Stimulated activated CD4-positive, alpha-beta T cell treated with anti-CD3 and anti-CD28 coated beads, Interleukin-12 subunit alpha, Interleukin-12 subunit beta, amount 100 ng/mL, for 24 hours (primary cell): ENCODE measurements at places on chromosomes 4 and X.

- DNase-seq: no peak
These were observed 333.5 kb downstream of the BMPR1B start for GRCh38 chr4:95091272-95091671.

DNA sequence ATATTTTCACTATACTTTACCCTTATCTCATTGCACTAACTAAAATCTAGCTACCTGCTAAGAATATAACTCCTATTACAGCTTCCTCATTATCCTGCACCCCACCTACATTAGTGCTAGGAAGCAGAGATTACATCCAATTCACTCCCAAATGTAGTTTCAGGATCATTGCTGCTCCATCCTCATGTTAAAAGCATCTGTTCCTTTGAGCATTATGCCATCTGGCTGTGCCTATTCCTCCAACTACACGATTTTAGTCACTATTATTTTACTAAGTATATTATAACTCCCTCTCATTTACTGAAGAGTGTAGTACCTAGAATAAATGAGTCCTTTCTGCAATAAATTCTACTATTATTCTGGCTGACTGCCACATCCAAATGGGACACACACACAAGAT, 1586.9 kb downstream of the TECRL start:
- no peak for DNase-seq

GRCh38 chr4:8114456-8115202, 44.0 kb downstream of the ABLIM2 start:
- no peak for DNase-seq

DNA sequence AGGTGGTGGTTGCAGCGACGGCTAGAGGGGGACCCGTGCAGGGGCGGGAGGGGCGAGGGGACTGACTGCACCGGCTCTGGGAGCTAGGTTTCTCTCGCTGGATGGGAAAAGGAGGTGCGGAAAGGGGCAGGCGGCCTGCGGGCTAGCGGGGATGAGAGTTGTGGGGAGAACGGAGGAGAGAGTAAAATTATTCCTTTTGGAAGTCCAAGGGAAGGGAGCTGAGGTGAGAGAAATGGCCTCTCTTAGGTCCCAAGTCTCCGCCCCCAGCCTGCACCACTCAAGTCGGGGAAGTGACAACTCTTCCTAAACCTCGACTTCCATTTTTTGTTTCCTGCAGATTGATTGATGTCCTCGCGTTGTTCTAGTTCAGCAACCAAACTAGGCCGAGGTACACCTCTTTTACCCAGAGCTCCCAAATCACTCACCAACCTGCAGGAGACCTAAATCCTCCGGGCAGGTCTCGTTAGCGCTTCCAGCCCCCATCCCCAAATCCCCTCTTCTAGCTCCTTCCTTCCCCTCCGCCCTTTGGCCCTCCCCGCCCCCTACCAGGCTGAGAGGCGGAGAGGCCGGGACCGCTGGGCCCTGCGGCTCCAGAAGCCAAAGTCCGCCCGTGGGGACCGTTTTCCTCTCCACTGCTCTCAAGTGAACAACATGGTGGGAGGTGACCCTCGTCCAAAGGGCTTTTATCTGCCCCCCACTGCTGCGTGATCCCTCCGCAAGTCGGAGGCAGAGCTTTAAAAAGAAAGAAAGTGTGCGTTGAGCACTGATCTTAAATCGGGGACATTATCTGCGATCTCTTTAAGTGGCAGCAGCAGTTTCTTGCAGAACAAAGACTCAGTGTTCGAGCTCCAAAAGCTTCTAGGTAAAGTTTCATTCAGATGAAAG, 7.3 kb downstream of the PITX2 start:
- DNase-seq: no peak

- no peak for DNase-seq
These were observed 940.3 kb upstream of the ADGRL3 start for GRCh38 chr4:60259781-60260180.

DNA sequence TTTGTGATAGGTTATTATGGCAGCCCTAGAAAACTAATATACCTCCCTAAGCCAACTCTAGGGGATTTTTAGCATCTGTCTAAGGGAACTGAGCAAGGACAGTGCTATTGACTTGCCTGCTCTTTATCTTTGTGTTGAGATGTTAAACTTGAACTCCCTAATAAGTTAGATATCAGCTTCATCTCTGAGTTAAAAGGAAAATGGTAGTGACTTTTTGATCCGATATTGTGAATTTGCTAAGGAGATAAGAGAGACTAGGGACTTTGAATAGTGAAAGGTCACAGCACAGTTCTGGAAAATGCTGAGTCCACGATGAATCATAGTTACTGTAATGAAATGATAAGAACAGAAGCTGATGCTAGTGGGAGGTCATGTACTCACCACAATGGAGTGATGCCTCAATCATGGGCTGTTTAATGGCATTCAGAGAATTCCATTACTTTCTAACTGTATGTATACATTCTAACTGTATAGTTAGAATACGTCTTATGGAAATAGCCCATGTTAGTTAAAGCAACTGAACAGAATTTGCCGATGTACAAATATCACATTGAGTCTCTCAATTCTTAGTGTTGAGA, 147.2 kb downstream of the GLRA3 start:
- DNase-seq: no peak

DNA sequence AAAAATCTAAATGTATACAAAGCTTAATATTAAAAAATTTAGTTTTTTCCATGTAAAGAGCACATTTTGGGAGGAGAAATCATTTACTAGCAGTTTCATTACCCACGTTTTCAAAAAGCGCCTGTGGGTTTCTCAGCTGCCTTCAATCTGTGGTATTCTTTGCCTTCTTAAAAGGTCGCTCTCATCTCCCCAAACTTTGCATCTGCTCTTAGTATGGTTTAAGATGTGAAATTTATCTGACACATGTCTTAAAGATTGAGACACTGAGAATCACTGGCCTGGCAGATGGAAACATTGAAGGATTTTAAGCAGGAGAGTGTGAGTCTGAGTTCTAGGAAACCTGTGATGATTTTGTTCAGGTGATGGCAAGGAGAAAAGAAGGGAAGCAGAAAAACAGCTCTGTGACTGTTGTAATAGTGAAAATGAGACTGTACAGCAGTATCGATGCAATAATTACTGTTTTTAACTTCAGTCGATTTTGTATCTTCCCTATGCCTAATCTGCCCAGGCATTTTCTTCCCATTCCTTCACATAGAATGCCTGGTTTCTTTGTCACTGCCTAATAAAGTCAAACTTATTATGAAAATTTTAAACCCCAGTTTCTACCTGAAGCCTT, 75.9 kb downstream of the PAQR3 start:
- DNase-seq: no peak

DNA sequence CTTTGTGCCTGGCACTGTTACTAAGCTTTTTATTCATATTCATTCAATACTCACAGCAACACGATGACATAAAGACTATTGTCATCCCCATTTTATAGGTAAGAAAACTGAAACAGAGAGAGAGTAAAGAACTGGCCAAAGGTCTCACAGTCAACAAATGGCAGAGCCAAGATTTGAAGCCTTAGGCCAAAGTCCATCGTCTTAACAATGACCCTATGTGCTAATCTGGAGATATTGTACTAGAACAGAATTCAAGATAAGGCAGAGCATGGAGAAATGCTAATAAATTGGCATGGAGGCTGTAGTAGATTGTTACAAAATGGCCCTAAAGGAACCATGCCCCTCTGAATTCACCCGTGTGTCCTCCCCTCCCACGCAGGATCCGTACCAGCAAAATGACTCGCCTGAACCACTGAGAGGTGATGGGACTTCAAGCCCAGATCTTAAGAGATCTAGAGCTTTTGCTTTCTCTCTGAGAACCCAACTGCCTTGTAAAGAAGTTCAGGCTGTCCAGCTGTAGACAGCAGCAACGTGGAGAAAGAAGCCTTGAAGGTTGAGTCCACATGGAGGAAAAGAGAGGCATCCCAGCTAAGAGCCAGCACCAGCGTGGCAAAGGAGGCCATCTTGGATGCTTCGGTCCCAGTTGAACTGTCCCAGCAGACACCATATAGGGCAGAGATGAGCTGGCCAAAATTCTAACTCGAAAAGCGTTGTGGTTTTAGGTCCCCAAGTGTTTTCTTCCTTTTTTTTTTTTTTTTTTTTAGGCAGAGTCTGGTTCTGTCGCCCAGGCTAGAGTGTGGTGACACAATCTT, 52.8 kb upstream of the RBM47 start:
- DNase-seq: no peak

DNA sequence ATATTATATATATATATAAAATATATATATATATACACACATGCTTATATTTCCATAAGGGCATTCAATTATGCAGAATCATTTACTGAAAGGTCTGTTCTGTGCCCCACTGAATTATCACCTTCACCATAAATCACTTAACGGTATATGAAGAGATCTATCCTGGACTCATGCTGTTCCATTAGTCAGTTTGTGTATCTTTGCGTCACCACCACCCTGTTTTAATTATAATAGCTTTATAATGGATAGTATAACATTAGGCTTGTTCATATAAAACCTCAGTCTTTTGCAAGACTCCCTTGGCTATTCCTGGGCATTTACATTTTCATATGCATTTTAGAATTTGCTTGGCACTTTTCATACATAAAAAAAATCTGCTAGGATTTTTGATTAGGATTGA, 19.1 kb downstream of the WDR17 start:
- DNase-seq: no peak

- DNase-seq: no peak
These were observed 66.9 kb upstream of the C4orf50 start for GRCh38 chr4:6085028-6085690.

DNA sequence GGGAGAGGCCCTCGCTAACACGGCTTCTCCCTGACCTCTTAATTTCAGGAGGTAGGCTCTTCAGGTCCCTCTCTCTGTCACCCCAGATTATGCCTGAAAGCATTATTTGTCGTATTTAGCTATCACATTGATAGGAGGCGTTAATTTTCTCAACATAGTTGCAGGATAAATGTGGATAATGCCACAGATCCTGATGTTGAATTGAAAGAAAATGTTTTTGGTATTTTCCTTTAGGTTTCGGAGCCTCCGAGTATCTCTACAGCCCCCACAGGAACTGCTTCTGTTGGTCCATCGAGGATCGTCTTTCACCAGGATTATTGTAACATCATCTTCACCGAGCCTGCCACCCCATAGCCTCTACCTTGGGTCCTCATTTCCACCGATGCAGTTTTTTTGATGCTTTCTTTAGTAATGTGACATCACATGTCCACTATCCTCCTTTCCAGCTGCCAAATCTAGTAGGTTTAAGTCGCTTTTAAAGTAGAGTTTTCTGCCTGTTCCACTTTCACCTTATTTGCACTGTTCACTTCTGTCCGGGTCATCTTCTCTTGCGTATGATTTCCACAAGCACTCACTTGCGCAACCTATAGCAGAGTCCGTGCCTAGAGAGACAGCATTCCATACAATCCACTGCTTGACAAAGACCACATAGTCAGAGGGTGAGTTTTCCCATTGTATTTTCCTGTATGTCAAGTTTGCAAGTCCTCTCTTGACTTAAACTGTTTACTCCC, 665 bp downstream of the TIGD2 start:
- no peak for DNase-seq

GRCh38 chrX:39167791-39168190, 366.5 kb downstream of the MID1IP1 start:
- DNase-seq: no peak

GRCh38 chrX:153888344-153888743, 2.4 kb upstream of the L1CAM start:
- DNase-seq: no peak

DNA sequence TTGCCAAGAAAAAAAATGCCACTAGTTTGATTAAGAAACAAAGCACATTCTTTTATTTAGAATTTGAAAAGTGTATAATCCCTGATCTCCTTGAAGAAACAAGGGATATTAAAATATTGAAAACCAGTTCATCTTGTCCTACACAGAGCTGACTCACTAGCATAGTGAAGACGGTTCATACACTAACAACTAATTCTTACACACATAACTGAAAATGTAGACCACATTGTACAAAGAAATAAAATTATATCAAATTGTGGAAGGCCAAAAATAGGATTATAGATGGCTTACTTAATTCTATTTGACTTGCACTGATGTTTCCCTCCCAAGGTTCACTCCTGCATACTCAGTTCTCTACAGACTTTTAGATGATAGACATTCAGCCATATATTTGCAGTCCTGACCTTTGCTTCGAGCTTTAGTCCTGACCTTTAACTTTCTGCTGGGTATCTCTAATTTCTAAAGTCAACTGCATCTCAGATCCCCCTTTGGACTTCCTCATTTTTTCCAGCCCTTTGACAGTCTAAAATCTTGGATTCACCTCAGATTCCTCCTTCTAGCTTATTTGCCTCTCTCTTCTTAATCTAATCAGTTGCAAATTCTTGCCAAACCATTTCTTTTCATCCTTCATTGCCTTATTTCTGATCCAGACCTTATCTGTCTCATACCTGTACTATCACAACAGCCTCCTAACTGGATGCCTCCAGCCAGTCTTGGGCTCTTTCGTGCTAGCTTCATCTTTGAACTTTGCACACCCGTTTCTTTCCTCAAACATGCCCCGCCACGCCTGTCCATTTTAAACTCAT, 4.5 kb upstream of the WWC2 start:
- DNase-seq: no peak

DNA sequence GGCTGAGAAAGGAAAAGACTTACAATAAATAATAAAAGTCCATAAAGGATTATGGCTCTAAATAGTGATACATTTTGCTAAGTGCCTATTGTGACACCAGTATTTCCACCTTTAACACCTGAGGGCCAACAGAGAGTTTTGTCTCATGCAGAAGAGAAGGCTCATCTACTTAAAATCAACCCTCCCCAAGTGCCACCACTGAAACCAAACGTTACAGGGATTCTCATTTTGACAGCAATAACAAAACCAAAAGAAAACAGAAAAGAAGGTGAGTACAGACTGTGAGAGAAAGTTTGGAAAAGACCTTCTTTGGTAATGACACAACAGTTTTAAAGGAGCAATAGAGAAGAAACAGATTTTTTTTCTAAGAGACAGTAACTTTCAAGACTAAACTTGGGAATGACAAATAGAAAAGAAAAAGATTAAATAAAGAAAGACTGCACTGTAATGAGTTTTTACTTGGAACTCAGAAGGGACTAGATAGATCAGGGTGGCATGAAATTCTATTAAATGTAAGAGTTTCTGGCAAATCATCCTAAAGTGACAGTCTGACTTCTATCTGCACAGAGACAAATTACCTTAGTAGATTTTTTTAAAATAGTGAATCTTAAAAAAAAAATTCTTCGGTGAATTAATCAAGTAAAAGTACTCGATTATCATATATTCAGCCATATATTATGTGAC, 109.7 kb downstream of the ZNF827 start:
- DNase-seq: no peak

- no peak for DNase-seq
These were observed 17.1 kb downstream of the SMIM14 start for GRCh38 chr4:39621582-39621981.

DNA sequence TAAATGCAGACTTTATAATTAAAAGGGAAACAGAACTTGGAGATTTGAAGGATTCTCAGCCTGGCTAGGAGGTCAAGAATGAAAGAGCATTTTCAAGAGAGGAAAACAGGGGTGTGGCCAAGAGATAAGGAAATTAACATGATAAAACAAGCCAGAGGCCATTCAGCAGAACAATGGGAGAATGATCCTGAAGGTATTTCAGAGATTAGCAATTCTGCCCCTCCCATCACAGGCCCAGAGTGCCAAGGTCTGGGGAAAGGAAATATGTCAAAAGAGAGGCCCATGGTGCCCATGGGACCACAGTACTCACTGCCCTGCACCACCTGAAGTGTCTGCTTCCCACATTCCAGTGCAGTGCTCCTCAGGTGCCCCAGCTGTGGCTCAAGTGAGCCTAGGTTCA, 188.5 kb upstream of the STS start:
- no peak for DNase-seq
